Right renal cortex interstitium (tissue), 3 donors: ENCODE measurements at places on chromosomes 7 and 10. TPM values are rescaled to one million over a fixed set of nuclear protein-coding genes. Genes with fewer than 3 reads are reported as not detected.

DNA sequence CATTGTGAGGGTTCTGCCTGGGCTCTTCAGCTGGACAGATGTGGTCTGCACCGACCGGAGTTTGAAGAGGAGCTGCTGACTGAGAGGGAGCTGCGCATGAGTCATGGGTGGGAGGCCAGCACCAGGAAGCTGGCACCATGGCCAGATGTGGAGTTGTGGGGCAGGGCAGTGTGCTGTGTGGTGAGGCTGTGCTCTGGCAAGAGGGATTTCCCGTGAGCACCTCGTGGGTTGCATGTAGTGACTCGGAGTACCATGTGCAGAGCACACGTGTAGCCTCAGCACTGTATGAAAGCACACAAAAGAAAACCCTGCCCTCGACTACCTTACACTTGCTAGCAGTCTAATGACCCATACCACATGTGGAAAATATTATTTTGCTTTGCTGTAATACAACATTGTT lies 103.4 kb downstream of the WNT2 start:
- no peak for DNase-seq

GRCh38 chr7:148909568-148909967 lies 25.5 kb upstream of the EZH2 start:
- DNase-seq = no peak

DNA sequence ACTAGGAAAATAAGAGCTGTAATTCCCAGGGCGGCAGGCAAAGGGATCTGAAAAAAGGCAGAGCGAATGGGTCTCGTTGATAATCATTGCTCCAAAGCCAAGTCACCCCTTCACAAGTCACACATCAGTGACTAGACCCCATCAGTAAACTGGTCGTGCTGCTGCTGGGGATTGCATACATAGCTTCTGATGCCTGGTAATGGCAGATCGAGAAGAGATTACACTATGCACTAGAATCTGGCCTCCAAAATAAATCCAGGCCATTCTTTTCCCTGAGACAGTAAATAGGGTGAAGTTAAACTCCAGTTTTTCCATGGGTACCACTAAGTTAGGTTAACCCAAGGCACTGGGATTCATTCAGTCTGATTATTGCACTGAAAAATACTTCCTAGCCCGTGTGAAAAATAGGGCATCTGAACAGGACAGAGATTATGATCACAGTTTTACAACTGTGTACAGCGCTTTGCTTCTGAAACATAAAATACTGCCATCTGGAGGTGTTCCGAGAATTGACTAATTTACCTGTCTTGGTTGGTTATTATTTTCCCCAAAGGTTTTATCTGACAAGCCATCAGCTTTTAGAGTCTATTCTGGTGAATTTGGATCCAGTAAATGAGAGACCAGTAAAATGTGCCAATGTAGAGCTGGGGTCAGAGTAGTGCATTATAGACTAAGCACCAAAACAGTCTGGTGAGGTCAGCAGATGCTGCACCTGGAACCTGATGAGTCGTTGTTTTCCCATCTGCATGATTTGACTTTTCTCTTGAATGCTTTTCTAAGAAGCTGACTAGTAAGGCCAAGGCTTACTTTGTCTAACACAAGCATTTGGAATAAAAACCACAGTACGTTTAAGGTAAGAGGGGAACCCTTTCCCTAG lies 82.9 kb upstream of the AFAP1L2 start:
- no peak for DNase-seq

DNA sequence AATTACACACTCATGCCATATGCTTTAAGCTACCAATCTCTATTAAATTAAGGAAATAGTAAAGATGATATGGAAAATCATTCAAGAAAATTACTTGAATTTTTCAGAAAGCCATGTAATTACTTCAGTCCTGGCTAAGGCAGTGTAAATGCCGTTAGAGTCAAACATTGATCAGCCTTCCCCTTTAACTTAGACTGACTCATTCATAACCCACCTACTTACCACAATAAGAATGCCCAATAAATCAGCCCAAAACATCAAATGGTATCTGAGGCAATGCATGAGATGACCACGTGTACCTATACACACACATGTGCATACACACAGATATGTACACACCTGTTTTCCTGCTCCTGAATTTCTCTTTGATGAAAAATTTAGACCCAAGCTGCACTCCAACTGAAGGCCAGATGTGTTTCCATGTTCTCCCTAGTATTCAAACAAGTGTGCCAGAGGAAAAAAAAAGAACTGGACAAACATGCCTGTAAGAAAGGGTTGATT lies 30.2 kb upstream of the PDE1C start:
- no peak for DNase-seq

DNA sequence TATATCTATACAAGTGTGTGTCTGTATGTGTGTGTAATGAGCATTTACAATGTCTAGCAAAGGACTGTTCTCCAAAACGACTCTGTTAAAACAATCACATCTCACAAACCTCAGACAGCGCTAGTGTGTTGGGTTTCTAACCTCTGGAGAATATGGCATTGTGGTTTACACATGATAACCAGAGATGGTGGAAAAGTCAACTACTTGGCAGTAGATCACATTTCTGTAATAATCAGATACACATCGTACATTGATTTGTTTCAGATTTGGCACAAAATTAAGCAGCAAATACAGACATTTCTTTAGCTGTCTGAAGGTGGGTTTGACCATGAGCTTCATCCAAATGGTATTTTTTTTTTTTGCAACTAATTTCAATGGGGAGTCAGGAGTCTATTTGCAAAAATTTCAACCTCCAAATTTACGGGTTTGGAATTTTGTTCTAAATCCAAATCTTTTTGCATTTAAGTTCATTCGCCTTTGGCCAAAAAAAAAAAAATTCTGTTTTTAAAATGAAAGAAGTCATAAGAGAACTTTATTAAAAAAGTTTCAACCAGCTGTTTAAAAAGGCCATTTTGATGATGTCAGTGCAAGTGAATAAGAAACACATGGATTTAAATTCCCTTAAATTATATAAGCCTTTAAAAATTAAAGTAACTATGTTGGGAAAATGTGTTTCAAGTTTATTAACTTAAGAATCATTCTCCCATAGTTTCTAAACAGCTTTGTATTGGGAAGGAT lies 127.8 kb downstream of the TMEM26 start:
- DNase-seq = no peak

DNA sequence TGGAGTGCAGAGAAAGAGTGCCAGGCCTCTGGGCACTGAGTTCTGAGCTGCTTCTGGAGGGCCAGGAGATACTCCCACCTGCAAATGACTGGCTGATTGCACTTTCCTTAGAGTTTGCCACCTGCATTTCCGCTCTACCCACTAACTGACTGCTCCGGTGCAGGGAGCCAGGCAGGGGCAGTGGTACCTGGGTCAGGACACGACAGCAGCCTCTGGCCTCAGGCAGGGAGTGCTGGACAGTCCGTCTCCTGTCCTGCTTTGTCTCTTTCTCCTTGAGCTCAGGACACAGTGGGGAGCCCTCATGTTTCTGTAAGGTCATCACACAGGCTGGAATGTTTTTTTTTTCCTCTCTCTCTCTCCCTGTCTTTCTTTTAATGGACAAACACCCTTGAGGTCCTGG lies 252.0 kb downstream of the DPP6 start:
- DNase-seq = no peak

Gene CDHR3
- polyA plus RNA-seq = 5.0 TPM

Gene INSYN2A
- polyA plus RNA-seq = 7.3 TPM

Gene TMEM243
- polyA plus RNA-seq = 40.1 TPM

Gene EGR2
- polyA plus RNA-seq = 13.8 TPM
